ENCODE measurements at places on chromosomes 3 and 15.
A peak's percentile ranks its signal among the peaks of the same experiment; 100 is the strongest.

- no peak for DNase-seq
Measured at GRCh38 chr3:64501298-64501906, 186.4 kb downstream of the ADAMTS9 start.

DNA sequence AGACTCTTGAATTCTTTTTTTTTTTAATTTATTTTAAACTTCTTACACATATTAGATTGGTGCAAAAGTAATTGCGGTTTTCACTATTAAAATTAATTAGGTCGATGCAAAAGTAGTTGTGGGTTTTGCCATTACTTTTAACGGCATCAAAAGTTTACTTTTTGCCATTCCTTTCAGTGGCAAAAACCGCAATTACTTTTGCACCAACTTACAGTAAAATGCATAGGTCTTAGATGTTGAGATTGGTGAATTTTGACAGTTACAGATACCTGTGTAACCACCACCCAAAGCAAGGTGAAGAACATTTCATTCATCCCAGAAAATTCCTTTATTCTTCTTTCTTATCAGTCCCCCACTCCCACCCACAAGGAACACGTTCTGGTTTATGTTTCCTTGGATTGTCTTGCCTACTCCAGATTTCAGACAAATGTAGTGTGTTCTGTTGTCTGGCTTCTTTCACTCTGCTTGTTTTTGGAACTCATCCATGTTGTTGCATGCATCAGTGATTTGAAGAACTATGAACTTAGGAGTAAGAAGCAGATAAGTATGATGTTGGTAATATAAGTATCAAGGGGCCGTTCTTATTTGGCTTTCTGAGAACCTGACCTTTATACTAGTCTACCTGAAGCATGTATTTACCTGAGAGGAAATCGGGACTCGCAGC, 198.4 kb upstream of the UBE2E1 start:
- DNase-seq = no peak

DNA sequence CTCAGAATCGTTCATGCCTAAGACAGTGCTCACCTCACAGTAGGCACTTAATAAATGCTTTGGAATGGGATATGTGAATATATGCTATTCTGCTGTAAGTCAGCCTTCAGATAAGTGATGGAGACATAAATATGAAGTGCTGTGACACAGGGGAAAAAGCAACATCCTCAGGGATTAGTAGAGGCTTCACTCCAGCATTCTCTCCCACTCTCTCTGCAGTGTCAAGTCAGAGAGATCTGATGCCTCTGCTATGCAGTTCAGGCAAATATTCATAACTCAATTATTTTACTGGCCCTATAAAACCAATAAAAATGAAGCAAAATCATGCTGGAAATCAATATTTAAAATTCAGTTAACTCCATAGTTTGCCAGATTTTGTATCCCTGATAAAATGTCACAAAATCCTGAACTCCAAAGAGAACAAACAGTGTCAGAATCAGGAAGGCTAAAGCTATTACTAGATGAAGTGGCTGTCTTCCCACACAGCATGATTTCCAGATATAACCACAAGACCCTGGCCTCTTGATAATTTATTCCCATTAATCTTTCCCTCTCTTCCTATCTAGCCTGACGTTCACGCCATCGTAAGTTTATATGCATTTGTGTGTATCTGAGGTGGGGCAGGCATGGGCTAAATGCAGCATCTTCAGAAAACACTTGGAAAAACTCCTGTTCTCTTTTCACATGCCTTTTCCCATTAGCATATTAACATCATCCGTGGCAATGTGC, 278.9 kb upstream of the ATP11B start:
- no peak for DNase-seq

DNA sequence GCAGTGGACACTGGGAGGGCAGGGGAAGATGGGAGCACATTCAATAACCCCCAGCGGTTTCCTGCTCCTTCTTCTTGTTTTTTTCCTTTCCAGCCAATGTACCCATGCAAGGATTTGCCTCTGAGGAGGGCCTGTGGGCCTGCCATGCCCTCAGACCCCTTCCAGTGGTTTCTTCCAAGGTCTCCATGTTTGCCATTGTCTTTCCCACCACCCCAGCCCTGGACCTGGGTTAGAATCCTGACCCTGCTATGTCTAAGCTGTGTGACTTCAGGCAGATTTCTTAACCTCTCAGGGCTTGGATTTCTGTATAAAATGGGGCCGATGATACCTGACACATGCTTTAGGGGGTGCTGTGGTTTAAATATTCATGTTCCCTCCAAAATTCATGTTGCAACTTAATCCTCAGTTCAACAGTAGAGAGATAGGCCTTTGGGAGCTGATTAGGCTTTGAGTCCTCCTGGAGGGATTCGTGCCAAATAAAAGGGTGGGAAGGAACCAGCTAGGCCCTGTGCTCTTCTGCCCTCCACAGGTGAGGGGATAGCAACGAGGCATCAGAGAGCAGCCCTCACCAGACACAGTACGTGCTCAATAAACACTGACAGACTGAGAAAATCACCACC, 46.3 kb upstream of the FLNB start:
- no peak for DNase-seq

- DNase-seq = peak; percentile 17
Measured at GRCh38 chr15:99137877-99138276, 33.0 kb downstream of the SYNM start.

- peak; percentile 39 for DNase-seq
Measured at GRCh38 chr15:85125056-85125661, 143.5 kb downstream of the PDE8A start.

- no peak for DNase-seq
Measured at GRCh38 chr3:148006508-148006907, 597.3 kb downstream of the ZIC1 start.

GRCh38 chr3:184561913-184562877, 610 bp downstream of the EPHB3 start:
- DNase-seq = no peak

GRCh38 chr3:114449271-114450007, 155.6 kb downstream of the TIGIT start:
- no peak for DNase-seq

GRCh38 chr15:92633001-92633400, 22.6 kb downstream of the FAM174B start:
- DNase-seq = peak; percentile 7

DNA sequence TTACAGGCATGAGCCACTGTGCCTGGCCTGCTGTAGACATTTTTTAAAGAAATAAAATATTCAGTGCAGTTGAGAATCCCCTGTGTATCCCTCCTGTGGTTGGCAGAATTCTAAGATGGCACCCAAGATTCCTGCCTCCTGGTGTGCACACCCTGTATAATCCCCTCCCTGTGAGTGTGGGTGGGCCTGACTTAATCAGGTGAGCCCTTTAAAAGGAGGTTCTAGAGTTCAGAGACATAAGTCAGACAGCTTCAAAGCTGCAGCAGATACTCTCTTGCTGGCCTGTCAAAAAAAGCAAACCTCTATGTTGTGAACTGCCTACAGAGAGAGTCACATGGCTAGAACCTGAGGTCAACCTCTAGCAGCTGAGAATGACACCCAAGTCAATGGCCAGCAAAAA, 7.0 kb upstream of the VIPR1 start:
- peak; percentile 5 for DNase-seq

DNA sequence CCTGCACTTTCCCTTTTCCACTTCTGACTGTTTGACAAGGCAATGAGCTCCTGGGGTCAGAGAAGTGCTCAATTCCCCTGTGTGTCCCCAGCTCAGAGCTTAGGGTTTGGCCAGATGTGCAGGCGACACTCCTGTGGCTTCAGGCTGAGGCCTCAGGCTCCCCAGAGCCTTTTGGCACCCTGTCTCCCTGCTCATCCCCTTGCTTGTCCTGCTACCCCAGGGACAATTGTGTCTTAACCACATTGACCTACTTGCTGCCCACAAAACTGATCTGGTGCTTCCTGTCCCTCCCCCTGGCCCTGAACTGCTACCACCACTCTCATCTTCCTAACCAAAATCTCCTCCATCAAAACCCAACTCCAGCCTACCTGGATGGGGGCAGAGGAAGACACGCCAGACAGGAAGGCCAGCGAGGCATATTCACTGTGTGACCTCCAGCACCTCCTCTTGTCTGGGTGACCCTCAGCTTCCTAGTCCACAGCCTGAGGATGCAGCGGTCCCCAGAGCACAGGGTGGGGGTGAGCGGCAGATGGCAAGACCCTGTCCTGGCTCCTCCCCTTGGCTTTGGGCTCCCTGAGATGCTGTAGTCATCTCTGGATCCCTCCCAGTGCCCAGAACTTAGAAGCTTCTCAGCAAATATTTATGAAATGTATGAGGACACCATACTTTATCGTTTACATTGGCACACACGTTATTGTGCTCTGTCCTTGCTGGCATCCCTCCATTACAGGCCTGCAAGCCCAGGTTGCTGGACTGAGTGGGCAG, 98.9 kb upstream of the SLC6A6 start:
- no peak for DNase-seq

- peak; percentile 67 for DNase-seq
Measured at GRCh38 chr15:74307827-74308811, 59.3 kb downstream of the CYP11A1 start.

DNA sequence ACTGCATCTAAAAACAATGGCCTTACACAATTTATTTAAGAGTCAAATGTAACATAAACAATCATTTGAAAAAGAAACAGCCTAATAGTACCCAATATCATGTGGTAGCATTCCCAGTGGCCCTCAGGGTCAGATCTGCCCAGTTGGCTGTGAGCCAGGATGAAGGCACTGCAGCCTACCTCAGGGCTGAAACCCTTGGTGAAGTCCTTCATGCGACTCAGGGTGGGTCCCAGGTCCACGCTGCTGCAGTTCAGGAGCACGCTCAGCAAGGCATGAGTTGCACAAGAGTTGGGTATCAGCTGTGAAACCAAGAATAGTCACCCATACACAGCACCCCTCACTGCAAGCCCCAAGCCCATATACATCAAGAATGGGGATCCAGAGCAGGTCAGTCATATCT, 37.1 kb downstream of the SEMA3G start:
- no peak for DNase-seq

DNA sequence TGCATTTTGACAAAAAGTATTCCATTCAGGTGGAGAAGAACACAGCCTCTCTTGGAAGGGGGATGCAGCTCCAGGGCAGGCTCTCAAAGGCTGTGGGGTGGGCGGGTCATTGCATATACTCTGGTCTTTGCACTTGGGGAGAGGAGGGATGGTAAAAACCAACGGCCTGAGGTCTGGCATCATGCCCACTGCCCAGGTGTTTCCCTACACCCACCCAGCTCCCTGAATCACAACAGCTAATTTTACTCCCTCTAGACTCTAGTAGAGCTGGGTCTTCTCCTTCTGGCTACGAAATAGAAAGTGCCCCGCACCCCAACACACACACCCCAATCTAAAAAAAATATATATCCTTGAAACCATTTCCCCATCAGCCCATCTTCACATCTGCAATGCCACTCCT, 1.0 kb downstream of the MYLK start:
- DNase-seq = no peak

DNA sequence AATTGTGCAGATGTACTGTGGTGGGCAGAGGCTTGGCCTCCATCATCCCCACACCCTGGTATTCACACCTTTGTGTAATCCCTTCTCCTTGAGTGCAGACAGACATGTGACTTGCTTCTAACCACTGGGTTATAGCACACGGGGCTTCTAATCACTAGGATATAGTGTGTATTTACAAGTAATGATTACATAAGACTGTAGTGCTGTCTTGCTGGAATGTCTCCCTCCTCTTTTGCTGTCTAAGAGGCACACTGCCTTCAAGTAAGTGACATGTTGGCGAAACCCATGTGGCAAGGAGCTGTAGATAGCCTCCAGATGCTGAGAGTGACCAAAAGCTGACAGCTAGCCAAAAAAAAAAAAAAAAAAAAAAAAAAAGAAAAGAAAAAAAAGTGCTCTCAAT, 542.7 kb upstream of the MDFIC2 start:
- DNase-seq = no peak

DNA sequence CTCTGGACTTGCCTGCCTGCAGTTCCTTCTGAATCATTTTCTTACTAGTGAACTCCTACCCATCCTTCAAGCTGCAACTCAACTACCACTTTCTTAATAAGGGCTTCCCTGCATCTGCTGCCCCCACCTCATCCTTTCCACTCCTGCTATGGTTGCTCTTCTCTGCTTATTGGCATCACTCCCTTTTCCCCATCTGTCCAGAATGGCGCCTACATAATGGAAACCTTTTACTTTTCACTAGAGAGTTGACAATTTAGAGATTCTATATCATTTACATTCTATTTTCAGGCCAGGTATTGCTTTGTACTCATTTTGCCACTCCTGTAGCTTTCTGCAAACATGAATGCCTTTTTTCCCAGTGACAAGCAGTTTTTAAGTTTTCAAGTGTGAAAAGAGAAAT, 1.9 kb upstream of the EPHA3 start:
- DNase-seq = no peak

GRCh38 chr3:112587336-112587735, 25.5 kb downstream of the SLC35A5 start:
- no peak for DNase-seq

GRCh38 chr3:30012941-30013543, 593.4 kb upstream of the TGFBR2 start:
- peak; percentile 69 for DNase-seq
